ENCODE measurements at places on chromosomes 6 and 20.

- no peak for DNase-seq
Measured at GRCh38 chr20:37850036-37850592, 52.8 kb upstream of the VSTM2L start.

DNA sequence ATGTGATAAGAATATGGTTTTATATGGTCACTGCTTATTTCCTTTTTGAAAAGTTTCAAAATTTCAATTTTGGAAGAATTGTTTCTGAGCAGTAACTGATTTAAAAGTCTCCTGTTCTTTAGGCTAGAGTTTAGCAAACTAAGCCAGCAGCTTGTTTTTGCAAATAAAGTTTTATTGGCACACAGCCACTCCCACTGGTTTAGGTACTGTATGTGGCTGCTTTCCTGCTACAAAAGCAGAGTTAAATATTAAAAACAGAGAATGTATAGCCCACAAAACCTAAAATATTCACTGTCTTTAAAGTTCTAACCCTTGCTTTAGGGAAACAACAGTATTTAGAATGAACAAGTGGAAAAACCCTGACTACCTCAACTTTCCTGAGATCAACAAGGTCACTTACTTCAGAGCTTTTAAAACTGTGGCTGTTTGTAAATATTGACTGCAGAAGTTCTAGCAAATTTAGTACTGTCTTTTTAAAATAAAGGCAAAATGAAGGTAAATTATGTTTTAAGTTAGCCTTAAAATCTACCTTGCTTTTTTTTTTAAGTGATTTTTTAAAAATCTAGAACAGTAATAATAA lies 104.1 kb downstream of the B3GAT2 start:
- no peak for DNase-seq

GRCh38 chr6:71045296-71045695 lies 88.4 kb upstream of the B3GAT2 start:
- no peak for DNase-seq

GRCh38 chr6:134340179-134340975 lies 22.5 kb upstream of the SGK1 start:
- no peak for DNase-seq

DNA sequence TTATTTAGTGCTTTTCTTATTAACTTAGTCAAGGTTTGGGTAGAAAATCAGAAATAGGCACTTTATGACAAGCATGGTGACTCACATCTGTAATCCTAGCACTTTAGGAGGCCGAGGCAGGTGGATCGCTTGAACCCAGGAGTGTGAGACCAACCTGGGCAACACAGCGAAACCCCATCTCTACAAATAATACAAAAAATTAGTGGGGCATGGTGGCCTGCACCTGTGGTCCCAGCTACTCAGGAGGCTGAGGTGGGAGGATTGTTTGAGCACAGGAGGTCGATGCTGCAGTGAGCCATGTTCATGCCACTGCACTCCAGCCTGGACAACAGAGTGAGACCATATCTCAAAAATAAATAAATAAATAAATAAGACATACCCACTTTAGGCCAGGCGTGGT lies 51.3 kb upstream of the THEMIS start:
- no peak for DNase-seq

DNA sequence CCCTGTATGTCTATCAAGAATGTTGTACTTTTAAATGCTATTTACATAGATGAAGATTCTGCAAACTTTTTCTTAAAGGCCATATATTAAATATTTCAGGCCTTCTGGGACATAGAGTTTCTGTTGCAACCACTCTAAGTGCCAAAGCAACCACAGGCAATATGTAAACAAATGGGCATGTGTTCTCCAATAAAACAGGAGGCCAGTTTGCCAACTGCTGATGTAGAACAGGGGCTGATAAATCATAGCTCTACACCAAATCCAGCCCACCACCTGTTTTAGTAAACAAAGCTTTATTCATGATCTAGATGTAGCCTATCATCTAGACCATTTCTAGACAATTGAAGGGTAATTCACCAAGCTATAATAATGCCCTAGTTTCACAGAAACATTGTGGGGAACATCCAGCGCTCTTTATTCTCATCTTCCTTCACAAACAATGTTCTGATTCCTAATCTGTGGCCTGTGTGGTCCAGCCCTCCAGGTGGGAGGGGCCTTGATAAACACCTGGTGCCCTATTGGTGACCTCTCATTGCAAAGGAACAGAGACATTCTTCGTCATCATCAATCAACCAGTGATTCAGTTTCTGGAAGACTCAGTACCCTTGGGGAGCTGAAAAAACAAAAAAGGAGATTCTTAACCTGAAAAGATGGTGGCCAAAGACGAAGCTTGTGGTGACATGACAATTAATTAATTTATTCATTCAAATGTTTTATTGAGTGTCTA lies 80.2 kb downstream of the PREP start:
- no peak for DNase-seq

DNA sequence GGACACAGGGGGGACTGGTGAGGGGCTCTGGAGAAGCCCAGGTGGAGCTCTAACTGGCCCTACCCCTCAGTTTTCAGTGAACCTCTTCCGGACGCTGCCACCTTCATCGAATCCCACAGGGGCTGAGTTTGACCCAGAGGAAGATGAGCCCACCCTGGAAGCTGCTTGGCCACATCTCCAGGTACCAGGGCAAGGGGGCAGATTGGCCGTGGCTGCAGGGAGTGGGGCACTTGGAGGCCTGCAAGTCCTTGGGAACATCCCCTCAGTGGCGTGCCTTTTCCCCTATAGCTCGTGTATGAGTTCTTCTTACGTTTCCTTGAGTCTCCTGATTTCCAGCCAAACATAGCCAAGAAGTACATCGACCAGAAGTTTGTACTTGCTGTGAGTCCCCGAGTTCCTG lies 6.6 kb downstream of the MEA1 start:
- DNase-seq = no peak

GRCh38 chr20:47300071-47300470 lies 56.4 kb downstream of the ZMYND8 start:
- DNase-seq = no peak

DNA sequence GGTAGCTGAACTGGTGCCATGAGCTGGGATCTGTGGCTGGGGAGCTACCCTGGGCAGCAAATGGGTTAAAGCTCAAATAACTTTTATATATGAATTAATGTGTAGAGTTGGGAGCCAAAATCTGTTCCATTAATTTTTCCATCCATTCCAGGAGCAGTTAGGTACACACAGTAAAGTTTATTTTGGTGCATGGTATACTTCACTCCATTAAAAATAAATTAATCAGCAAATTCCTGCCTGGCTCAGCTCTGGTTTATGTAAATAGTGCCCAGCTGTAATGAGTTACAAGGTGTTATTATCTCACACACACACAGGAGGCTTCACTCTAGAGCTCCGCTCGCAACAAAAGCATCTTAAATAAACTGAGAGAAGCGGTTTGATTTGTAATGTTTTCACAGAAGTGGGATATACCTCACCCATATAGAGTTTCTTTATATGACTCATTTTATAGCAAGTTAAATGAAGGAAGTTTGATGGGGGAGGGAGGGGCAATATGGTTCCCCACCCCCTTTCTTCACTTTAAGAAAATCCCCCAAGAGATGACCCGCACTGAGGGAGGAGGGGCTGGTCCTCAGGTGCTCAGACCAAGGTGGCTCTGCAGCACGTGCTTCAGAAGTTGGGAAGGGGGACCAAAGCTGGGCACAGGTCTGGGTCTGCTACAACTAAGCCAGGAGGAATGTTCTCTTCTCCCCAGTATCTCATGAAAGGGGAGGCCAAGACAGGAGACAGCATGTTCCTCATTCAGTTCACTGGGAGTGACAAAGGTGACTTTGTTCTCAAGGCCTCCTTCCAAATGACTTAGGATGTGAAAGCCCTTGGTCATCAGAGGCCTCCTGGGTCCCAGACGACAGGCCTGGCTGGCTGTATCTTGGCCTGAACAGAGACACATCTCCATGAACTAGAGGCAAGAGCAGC lies 10.5 kb upstream of the FAM83C start:
- no peak for DNase-seq

DNA sequence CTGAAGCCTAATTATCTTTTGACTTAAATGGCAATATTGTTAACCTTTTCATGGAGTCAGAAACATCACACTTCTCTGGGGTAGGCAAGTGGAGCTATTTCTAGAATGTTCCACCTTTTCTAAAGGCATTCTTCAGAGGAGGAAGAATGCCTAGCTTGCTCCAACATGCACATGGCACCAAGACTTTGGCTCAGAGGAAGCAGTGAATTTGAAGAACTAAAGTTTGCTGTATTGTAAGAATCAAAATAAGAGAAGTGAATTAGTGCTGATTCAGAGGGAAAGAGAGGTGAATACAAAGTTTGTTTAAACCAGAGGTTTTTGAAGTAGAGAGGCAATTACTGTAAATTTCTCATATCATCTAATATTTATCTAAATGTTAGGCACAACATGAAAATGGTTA lies 92.2 kb downstream of the SOBP start:
- DNase-seq = no peak
